Suppressor macrophage treated with lipopolysaccharide for 4 hours (primary cell): ENCODE measurements at places on chromosomes 7 and 10.

DNA sequence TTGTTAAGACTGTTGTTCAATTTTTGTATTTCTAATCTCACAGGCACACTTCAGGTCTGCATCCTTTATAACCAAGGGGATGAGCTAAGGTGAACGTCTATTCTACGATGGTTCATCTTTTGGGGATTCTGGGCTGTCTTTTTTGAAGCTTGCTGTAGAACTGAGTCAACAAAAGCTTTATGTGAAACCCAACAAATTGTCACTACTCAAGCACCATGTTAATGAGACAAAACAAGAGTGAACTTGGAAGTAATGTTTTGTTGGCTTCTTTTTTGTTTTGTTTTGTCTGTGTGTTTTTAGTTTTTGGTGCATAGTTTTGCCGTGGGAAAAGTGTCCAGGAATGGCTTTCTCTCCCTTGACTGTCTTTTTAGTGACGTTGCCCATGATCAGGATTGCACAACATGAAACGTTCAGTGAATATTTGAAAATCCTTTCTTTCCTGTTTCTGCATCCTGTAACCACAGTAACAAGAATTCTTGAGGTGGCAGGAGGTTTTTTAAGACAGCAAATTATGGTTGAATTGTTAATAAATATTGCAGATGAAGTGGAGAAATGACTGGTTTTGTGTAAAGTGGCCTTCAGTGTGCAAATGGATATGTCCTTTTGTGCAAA is 65.6 kb downstream of the WIPF3 start:
- no peak for DNase-seq

GRCh38 chr10:129694691-129695243 is 227.7 kb downstream of the MGMT start:
- no peak for DNase-seq

GRCh38 chr10:55979203-55979602 is 381.9 kb downstream of the ZWINT start:
- no peak for DNase-seq

GRCh38 chr10:24310104-24310503 is 101.2 kb downstream of the KIAA1217 start:
- no peak for DNase-seq

DNA sequence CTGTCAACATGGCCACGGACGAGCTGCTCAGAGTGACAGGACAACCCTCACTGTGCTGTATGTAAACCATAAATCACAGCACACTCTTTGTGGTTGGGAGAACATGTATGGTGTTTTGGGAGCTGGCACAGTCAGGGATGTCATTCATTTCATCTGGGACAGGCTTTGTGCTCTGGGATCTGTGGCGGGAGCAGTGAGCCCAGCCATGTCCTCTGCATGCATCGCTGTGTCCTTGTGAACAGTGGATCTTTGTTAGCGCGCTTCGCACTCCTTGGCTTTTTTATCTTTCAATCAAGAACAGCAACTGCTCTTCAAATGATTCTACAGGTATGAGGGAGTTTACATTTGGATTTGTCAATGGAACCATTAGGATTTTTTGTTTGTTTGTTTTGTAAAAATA is 7.1 kb downstream of the CCM2 start:
- DNase-seq: no peak

- no peak for DNase-seq
Measured at GRCh38 chr7:107234436-107234835, 65.6 kb downstream of the HBP1 start.
